ENCODE measurements at places on chromosomes 5 and 9. TPM values are rescaled to one million over a fixed set of nuclear protein-coding genes. Genes with fewer than 3 reads are reported as not detected.

The BTNL8 gene
- 0.24 TPM for total RNA-seq

The ADAMTS6 gene
- total RNA-seq = 0.96 TPM

The SLC46A2 gene
- not detected for total RNA-seq

The YTHDC2 gene
- 25.2 TPM for total RNA-seq

The TPPP gene
- total RNA-seq = 1.6 TPM

The PDE8B gene
- total RNA-seq = 6.4 TPM

The TRPM3 gene
- total RNA-seq = 18.5 TPM

DNA sequence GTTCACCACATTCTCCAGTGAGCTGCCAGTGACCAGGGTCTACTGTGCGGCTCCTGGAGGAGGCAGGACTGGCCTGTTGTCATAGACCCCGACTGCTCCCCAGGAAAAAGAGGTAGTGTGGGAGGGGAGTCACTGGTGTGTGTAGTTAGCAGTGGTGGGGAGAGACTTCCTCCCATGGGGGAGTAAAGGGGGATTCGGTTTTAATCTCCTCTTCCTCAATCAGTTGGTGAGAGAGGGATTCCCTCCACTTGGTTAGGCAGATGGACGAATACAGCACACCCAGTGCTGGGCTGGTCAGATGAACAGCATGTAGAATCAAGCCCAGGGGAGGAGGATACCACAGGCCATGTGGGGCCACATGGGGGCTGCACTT is 207.6 kb upstream of the S1PR3 start:
- H3K27me3 ChIP-seq = no peaks in the 10 kb centered on the region
- peaks cover 3% of the 10 kb centered on the region for H3K4me1 ChIP-seq
- H3K36me3 ChIP-seq = no peaks in the 10 kb centered on the region
- no peak overlapping the region for H3K27ac ChIP-seq
- H3K4me3 ChIP-seq = no peak overlapping the region
- DNase-seq = no peak

GRCh38 chr5:92861531-92862285 is 719.3 kb downstream of the NR2F1-AS1 start:
- H3K27ac ChIP-seq = no peak overlapping the region
- H3K36me3 ChIP-seq = no peaks in the 10 kb centered on the region
- no peaks in the 10 kb centered on the region for H3K27me3 ChIP-seq
- no peak for DNase-seq
- no peak overlapping the region for H3K4me3 ChIP-seq

GRCh38 chr5:95563367-95563766 is 8.5 kb downstream of the ARSK start:
- H3K27me3 ChIP-seq = no peaks in the 10 kb centered on the region
- no peaks in the 10 kb centered on the region for H3K36me3 ChIP-seq
- H3K27ac ChIP-seq = no peak overlapping the region
- no peaks in the 10 kb centered on the region for H3K4me1 ChIP-seq
- H3K4me3 ChIP-seq = no peak overlapping the region

GRCh38 chr9:35687972-35688557 is 1.7 kb downstream of the TPM2 start:
- no peak for DNase-seq
- H3K27ac ChIP-seq = peak overlapping the region; percentile 93
- no peaks in the 10 kb centered on the region for H3K36me3 ChIP-seq
- H3K4me3 ChIP-seq = peak overlapping the region; percentile 66
- no peaks in the 10 kb centered on the region for H3K27me3 ChIP-seq
- H3K4me1 ChIP-seq = peaks cover 15% of the 10 kb centered on the region

DNA sequence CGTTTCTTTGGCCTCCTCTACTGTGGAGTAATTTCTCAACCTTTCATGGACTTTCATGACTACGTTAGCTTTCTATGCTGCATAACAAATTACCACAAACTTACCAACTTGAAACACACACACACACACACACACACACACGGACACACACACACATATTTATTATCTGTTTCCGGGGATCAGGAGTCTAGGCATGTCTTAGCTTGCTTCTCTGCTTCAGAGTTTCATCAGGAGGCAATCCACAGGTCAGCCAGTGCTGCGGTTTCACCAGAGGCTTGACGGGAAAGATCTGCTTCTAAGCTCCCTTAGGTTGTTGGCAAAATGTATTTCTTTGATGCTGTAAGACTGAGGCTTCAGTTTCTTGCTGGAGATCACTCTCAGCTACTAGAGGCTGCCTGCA is 59.0 kb upstream of the C9orf72 start:
- H3K27ac ChIP-seq = no peak overlapping the region
- no peaks in the 10 kb centered on the region for H3K27me3 ChIP-seq
- H3K4me1 ChIP-seq = no peaks in the 10 kb centered on the region
- no peak for DNase-seq
- H3K36me3 ChIP-seq = no peaks in the 10 kb centered on the region

GRCh38 chr9:36559036-36559695 is 13.5 kb upstream of the MELK start:
- DNase-seq = no peak
- H3K4me3 ChIP-seq = no peak overlapping the region
- H3K27ac ChIP-seq = no peak overlapping the region
- no peaks in the 10 kb centered on the region for H3K36me3 ChIP-seq
- H3K4me1 ChIP-seq = no peaks in the 10 kb centered on the region

- H3K4me3 ChIP-seq = no peak overlapping the region
- H3K36me3 ChIP-seq = no peaks in the 10 kb centered on the region
- no peak for DNase-seq
These were observed 6.7 kb upstream of the TCF7 start for GRCh38 chr5:134107779-134108178.
